ENCODE measurements at places on chromosomes 12 and 14.

GRCh38 chr12:132389026-132389425, 59.6 kb upstream of the GALNT9 start:
- DNase-seq, result no peak

DNA sequence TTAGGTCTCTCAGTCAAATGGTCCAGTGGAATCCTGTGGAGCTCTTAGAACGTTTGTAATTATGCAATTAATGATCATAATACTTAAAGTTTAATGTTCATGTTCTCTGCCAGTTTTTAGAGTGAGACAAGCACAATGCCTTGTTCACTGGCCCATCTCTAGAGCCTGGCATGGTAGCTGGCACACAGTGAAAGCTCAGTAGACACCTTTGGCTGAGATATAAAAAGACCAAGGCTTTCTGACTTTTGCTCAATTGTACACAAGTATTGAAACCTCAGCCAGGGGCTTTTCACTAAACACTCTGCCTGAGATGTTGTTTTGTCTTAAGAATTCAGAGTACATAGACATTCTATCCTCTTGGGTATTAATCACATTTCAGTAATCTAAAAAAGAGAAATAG, 241.8 kb upstream of the ATP2B1 start:
- no peak for DNase-seq

GRCh38 chr12:112183141-112184021, 58.0 kb downstream of the TRAFD1 start:
- DNase-seq, result no peak

- no peak for DNase-seq
Measured at GRCh38 chr14:32764131-32764530, 174.5 kb upstream of the NPAS3 start.

GRCh38 chr14:50944647-50945413, 547 bp upstream of the PYGL start:
- DNase-seq, result no peak

DNA sequence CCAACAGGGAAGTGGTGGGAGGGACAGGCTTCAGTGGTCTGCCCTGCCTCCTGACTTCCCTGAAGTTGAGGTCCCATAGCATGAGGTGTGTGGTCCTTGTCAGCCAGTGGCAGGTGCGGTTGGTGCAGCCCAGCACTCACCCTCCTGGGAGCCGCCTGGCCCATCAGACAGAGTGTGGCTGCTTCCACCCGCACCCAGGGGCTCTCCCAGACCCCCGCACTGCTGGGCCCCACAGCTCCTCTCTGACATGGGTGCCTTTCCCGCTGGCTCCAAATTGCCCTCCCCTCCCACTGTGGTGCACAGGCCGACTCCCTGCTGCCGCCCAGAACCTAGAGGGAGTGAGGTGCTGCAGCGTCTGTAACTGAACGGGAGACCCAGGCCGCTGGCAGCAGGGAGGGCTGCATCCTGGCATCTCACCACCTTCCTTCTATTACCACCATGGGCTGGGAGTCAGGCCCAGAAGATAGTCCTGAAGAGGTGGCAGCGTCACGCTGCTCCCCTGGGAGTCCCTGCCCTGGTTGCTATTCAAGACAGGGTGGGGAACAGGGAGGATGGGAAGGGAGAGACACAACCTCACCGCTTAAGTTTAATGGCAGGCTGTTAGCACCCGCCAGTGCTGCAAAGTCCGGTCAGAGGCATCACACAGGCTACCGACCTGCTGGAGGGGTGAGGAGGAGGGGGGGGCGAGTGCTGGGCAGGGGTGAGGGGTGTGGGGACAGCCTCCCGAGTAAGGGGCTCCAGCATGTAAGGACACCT, 180.6 kb upstream of the PRMT8 start:
- no peak for DNase-seq

DNA sequence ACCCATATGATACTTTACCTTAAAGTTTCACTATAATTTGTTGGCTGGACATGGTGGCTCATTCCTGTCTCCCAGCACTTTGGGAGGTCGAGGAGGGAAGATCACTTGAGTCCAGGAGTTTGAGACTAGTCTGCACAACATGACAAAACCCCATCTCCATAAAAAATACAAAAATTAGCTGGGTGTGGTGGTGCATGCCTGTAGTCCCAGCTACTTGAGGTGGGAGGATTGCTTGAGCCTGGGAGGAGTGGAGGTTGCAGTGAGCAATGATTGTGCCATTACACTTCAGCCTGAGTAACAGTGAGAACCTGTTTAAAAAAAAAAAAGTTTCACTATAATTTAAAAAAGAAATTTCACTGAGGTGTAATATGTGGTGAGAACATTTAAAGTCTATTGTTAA, 21.2 kb downstream of the DERA start:
- no peak for DNase-seq

- DNase-seq, result no peak
Measured at GRCh38 chr12:123849517-123849916, 87.4 kb downstream of the DNAH10 start.

- no peak for DNase-seq
Measured at GRCh38 chr12:88644946-88645702, 64.9 kb upstream of the KITLG start.

GRCh38 chr14:104681689-104682074, 7.7 kb upstream of the INF2 start:
- DNase-seq, result no peak

- DNase-seq, result no peak
Measured at GRCh38 chr14:104246401-104247335, 108.3 kb downstream of the KIF26A start.
